NB4 (cell line): ENCODE measurements at places on chromosomes 5 and 9.

- no peak for DNase-seq
Observed at GRCh38 chr5:173736923-173737412, 120.5 kb upstream of the BOD1 start.

- no peak for DNase-seq
Observed at GRCh38 chr9:124761710-124762109, 9.4 kb downstream of the NR6A1 start.

- DNase-seq = no peak
Observed at GRCh38 chr5:95909738-95910137, 51.9 kb downstream of the ELL2 start.

- no peak for DNase-seq
Observed at GRCh38 chr9:120855827-120856670, 13.3 kb upstream of the PSMD5 start.

DNA sequence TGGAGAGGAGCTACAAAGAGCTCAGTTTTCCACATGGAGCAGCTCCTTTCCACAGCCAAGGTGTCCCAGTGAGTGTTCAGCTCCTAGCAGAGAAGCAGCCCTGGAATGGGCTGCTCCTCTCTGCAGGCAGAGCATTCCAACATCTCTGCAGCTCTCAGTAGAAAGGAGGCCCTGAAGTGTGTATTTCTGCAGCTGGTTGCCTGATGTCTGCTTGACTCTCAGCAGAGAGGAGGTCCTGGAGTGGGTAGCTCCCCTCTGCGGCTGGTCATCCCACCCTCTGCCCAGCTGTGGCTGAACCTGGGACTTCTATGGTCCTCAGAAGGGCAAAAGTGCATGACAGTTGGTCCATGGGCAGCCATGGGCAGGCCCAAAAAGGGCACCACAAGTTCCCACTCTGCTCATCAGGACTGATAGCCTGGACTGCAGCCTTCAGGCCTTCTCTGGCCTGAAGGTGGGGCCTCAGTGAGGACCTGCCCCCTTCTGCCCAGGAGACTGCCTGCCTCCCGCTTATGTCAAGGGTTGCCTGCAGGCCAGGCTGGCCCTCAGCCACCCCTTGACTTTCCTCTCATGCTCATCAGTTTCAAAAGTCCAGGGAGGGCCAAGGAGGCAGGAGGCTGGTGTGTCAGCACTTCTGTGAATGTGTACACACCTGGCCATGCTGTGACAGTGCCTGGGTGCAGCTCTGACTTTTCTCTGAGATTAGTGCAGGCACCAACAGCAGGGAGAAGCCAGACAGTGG, 605.9 kb upstream of the FAM174A start:
- DNase-seq = no peak

- no peak for DNase-seq
Observed at GRCh38 chr9:801399-802071, 40.0 kb upstream of the DMRT1 start.

GRCh38 chr5:50853151-50853550, 186.7 kb downstream of the PARP8 start:
- DNase-seq = peak; percentile 85

DNA sequence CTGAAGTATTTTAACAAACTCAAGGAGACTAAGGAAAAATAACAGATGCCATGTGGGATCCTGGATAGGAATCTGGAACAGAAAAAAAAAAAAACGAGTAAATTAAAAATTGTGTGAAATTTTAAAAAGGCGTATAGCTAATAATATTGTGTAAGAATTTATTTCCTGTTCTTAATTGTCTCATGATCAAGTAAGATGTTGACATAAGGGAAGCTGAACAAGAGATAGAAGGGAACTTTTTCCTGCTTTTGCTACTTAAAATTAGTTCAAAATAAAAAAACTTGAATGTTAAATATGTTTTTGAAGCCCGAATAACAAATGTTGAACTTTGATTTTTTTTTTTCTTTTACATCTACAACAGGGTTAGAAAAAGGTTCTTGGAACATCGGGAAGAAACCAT, 10.5 kb downstream of the SNAPC3 start:
- no peak for DNase-seq

- DNase-seq = peak; percentile 80
Observed at GRCh38 chr5:137752905-137753690, 1.1 kb downstream of the HNRNPA0 start.

DNA sequence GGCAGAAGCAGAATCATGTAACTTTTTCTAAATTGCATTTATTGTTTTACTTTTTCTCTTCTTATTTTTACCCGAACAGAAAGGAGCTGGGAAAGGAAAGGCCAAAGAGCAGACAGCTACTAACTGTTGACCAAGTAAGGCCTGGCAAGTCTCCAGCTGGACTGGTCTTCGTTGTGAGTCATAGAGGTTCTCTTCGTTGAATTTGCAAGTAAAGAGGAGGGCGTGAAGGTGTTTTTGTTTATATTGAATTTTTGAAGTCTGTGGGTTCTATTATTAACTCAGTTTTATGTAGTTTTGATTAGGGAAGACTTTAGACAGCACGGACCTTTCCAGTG, 416.5 kb upstream of the CCNH start:
- DNase-seq = no peak

DNA sequence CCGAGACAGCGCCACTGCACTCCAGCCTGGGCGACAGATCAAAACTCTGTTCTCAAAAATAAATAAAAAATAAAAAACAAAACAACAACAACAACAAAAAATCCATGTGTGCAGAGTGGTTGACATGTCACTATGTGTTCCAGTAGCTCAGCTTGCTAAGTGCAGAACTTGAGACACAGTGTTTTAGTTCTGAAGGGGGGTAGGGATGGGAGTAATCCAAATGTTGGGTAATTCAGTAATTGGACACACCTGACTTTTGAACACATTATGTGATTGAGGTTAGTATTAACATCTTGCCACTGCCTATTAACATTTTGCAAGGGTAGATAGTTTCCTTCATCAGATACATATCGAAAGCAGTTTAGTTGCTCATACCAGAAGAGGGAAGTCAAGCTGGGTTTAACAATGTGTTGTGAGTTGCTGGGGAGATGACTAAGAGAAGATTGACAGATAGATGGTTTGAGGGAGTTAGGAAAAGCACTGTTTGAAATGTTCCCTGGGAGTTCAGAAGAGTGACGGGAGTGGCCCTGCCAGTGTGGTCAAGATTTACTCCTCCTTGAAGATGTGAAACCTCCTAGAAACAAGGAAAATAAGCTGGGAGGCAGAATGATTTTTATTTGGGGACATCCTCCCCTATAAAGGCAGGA, 928 bp downstream of the HACD4 start:
- peak; percentile 90 for DNase-seq

DNA sequence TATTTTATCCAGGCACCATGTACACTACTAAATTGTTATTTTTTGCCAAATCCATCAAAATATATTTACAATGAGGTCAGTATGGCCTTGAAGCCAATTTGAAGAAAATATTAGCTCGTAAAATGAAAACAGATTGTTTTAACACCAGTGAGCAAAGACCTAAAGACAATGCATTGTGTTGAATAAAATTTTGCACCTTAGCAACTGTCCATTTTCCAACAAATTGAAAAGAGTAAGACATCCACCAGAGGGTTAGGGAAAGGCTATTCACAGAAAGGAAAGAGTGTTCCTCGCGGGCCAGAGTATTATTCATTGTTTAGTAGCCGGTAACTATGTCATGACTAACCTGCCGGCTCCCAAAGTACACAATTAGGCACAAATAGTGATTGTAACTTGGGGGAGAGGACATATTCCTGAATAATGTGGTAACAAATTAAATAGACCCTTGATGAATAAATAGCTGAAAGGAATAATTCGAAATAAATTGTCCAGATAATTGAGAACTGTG, 213.3 kb downstream of the DNAH5 start:
- DNase-seq = no peak

GRCh38 chr5:83156001-83156400, 78.7 kb downstream of the XRCC4 start:
- DNase-seq = no peak

DNA sequence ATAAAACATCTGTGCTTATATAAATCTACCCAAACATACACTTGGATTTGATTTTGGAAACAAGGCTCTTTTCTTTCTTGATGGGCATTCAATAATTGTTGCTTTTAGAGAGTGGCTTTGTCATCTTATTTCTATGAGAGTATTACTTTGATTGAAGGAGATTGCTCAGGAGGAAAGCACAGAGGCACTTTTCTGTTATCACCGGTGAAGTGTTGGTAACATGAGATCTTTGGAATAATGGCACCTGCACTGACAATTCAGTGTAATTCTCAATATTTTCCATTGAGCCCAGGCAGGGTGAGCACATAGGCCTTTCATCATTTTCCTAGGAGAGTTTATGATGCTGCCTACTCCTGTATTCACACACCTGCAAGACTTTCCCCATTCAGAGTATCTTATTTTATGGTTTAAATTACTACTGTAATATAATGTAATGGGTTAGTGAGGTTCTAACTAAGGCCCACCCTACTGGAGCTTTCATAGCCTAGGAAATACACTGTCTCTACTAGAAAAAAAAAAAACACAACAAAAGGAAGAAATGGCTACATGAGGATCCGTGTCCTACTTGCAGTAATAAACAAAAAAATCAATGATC, 244.3 kb downstream of the DENND1A start:
- no peak for DNase-seq

DNA sequence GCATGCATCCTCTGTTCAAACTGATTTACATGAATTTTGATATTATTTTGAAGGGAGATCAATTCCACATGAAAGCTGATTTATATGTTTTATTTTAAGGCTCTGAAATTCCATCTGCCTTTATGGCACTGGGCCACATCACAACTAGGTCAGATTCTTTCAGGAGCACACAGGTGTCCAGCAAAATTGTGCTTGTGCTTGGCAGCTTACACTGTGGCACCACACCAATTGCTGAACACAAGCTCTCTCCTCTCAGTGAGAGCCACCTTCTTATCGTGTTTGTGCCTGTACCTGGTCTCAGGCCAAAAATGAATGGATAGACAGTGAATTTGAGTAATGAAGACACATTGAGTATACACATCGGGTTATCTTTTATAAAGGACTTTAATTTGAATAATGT, 200.4 kb downstream of the CDH10 start:
- no peak for DNase-seq

DNA sequence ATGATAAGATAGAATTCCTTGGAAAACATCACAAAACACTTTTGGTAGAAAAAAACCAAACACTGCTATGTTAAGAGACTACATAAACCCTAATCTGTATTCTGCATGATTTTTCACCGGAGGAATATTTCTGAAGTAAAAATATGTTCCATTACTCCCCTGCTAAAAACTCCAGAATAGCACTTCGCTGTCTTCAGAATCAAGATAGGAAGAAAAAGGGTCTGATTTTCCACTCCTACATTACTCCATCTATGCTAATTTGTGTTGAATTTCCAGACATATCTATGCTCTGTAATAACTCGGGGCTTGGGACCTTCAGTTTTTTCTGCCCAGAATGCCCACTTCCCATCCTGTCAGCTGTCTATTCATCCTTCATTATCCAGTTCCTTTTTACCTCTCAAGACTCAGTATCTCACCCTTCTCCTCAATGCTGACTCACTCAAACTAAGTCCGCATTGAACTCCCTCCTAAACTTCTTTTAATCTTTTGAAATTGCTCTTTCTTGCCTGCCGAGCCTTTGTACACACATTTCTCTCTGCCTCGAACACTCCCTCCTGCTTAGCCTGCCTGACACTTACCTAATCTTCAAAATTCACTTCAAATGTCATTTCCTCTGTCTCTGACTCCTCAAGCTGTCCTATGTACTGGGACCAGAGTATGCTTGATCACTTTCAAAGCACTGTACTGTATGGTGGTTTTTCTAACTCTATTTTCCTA, 171.0 kb downstream of the ARRDC3 start:
- DNase-seq = no peak

DNA sequence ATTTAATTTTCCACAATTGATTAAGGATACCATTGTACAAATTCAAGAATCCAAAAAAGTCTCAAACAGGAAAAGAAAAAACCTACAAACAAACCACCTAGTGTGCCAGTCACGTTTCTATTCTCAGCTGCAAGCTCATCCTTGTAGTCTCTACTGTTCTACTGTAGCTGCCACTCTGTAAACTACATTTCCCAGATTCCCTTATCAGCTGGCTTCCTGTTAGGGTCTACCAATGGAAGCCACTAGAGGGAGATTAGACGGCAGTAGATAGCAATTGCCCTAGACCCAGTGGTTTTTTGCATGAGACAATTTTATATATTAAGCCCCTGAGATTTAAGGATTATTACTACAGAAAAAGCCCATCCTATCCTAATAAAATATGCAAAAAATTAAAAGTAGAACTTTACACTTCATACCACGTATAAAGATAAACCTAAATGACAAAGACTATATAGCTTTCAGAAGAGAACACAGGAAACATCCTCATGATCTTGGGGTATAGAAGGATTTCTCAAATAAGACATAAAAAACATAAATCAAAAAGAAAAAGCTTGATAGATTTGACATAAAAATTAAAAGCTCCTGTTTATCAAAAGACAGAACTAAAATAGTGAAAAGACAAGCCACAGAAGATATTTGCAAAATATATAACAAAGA, 37.4 kb downstream of the P4HA2 start:
- peak; percentile 80 for DNase-seq

DNA sequence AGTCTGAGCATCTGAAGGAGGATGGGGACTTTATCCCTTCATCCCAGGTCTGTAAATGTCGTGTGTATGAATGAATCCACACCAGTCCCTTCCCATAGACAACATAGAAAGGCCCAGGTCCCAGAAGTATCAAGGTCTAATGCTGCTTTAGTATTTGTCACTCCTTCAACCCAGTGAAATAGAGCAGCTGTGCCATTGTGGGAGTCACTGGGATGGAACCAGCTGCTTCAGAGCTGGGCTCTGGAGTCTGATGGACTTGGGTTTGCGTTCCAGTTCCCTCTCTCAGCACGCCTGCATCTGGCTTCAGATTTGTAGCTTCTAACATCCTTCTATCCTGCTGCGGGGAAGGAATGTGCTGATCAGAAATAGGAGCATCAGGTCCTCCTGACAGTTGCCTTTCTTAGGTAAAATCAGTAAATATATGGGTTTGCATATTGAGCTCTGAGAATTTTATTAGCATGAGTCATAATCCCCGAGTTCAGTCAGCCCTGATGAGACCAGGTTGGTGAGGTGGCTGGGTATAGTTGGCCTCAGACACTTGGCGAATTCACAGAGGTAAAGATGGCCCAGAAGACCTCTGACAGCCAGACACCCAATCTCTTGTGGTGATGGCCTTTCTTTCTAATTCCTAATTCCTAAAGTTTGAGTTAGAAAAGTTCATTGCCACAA, 10.1 kb downstream of the ACO1 start:
- no peak for DNase-seq

- no peak for DNase-seq
Observed at GRCh38 chr9:125604196-125604595, 102.8 kb downstream of the MAPKAP1 start.

DNA sequence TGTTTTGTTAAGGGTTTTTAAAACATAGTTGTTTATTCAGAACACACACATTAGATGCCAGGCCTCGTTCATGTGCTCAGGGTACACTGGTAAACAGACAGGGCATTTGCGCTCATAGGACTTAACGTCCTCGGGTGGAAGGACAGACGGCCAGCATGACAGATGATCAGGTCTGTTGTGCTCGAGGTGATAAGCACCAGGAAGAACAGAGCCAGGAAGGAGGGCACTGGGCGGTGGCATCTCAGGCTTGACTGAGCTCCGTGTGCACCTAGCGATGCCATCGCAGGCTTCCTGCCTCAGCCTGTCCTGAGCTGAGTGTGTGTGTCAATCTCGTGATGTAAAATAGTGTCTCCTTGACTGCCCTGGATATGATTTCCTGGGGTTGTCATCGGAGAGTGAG, 96.5 kb downstream of the EHMT1 start:
- DNase-seq = no peak

GRCh38 chr9:88028338-88028737, 54.0 kb upstream of the CDK20 start:
- no peak for DNase-seq
